ENCODE measurements at places on chromosomes 11 and 22.

GRCh38 chr22:42560781-42561180, 7.0 kb downstream of the SERHL2 start:
- no peak for DNase-seq

DNA sequence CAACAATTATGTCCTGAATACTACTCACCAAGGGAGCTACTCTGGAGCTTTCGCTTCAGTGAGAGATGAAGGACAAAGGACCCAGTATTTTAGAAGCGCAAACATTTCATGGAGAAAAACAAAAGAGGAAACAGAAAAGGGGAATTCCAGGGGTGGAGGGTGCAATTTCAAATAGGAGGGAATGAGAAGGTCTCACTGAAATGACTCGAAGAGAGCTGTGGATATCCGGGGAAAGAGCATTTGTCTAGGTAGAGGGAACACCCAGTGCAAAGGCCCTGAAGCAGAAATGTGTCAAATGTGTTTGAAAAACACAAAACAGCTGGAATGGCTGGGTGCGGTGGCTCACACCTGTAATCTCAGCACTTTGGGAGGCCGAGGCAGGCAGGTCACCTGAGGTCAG, 2.4 kb downstream of the RPS19BP1 start:
- no peak for DNase-seq

DNA sequence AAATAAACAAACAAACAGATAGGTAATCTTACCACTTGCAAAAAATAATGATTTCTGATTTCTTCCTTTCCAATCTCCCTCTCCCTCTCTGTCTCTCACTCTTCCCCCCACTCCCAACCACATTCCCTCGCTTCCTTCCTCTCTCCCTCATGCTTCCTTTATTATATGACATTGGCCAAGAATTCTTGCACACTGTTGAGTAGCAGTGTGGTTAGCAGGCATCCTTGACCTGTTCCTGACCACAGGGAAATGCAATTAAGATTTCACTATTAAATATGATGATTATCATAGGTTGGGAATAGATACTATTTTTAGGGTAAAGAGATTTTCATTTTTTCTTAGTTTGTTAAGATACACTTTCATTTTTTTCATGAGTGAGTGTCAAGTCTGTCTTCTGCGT, 14.7 kb upstream of the PLAAT4 start:
- DNase-seq, result no peak

- no peak for DNase-seq
These were observed 468.2 kb downstream of the MIAT start for GRCh38 chr22:27125539-27125938.

DNA sequence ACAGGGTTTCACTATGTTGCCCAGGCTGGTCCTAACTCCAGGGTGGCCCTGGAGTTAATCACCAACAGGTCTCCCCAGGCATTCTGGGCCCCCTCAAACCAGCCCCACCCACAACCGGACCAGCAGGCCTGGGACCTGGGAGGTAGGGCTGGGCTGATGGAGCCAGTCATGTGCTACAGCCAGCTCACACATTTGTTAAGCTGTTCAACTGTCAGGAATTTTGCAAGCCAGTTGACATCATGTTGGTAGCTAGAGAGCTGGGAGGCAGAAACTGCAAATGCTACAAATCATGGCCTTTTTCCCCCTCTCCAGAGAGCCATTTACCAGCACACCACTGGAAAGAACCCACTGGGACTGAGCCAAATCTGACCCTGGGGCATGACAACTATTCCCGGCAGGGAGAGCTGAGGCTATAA, 6.8 kb downstream of the ARHGAP1 start:
- no peak for DNase-seq

- no peak for DNase-seq
These were observed 137.1 kb downstream of the TMEM135 start for GRCh38 chr11:87174870-87175269.

DNA sequence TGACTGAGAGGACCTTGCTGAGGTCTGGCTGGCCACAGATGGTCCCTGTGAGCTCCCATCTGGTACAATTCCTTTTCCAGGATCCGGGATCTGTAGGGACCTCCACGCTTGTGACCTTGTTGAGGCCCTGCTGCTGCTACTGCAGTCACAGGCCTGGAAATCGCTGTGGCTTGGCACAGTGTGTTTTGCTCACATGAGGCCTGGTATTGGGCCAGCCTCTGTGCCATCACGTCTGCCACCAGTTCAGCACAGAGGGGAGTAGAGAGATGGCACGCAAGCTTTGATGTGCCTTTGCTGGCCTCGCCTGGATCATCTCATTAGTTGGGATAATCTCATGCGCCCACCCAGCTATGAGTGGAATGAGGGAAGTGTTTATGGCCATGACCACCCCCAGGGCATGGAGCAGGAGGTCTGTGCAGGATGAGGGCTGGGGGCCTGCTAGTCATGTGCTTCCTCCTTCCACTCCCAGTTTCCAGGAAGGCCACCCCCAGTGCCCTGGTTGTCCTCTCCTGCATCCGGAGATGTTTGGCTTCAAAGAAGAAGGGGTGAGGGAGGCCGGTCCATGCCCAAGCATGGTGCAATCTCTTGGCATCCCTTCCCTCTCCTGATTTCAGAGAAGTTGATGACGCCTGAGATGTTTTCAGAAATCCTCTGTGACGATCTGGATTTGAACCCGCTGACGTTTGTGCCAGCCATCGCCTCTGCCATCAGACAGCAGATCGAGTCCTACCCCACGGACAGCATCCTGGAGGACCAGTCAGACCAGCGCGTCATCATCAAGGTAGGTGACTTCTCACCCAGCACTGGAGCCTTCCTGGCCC, 22.4 kb downstream of the DERL3 start:
- DNase-seq, result no peak

DNA sequence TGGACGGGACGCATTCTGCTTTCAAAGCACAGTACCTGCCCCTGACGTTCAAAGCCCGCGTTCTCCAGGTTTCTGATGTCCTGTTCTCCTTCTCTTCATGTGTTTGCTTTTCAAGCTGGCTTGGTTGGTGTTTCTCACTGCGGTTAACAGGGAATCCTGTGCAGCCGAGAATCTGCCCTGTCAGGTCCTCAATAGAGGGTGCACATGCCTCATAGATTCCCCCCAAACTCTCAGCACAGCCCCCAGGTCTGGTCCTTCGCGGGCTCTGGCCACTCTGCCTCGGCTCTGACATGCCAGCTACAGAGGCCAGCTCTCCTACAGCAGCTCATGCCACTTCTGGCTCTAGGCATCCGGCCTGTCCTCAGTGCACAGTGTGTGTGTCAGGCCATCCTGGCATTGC, 1343.8 kb downstream of the TBC1D22A start:
- DNase-seq, result no peak

GRCh38 chr22:34975721-34976120, 90.2 kb upstream of the ISX start:
- no peak for DNase-seq

DNA sequence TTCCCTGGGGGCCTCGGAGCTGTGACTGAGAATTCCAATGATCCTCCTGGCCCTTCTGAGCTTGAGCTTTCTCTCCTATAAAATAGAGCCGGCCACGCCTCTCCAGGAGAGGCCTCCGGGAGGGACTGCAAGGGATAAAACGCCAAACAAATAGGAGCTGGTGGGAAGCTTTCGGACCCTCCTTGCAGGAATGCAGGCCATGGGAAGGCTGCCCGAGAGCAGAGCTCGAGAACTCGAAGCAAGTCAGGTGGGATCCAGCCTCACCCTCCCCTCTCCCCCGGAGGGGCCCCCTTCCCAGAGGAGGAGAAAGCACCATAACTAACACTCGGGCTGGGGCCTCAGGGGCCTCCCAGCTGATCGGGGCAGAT, 34.6 kb downstream of the FLRT1 start:
- DNase-seq, result no peak

DNA sequence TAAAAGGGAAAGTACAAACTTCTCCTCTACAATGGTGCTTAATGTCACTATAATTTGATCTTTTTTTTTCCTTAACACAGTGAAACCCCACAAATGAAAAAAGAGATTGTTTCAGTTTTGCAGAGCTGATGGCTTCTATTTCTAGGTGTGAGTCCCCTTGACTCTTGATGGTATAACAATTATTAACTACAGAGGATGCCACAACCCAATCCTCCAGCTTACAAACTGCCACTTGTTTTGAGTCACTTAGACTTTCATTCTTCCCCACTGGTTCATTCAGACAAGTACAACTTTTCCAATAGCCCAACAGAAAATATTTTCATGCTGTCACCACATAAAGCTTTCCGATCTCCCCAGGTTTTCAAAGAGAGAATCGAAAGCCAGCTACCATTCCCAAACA, 812.2 kb downstream of the LRRC4C start:
- DNase-seq, result no peak
